ENCODE measurements at places on chromosomes 7 and 10.

GRCh38 chr10:86733260-86733671 is 23.2 kb upstream of the BMPR1A start:
- no peak overlapping the region for H3K27ac ChIP-seq
- no peak overlapping the region for H3K4me3 ChIP-seq
- no peaks in the 10 kb centered on the region for H3K36me3 ChIP-seq
- DNase-seq: no peak
- no peaks in the 10 kb centered on the region for H3K27me3 ChIP-seq

DNA sequence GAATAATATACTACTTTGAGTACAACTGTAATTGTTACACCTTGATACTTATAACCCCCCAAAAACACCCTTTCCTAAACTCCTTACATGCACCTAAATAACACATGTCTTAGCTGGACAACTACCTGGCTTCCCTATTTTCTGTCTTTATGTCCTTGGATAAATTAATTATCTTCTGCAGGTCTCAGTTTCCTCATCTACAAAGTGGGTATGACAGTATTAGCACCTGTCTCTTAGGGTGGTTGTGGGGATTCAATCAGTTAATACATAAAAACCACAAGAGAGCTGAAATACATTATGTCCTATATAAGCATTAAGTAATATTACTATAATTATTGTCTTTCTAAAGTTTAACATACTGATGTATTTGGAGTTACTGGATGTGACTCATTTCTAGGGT is 10.8 kb downstream of the STEAP2 start:
- H3K36me3 ChIP-seq: peaks cover 5% of the 10 kb centered on the region
- no peaks in the 10 kb centered on the region for H3K27me3 ChIP-seq
- H3K4me1 ChIP-seq: peaks cover 37% of the 10 kb centered on the region

- H3K36me3 ChIP-seq: no peaks in the 10 kb centered on the region
- peaks cover 17% of the 10 kb centered on the region for H3K4me1 ChIP-seq
- H3K27me3 ChIP-seq: peaks cover 4% of the 10 kb centered on the region
- DNase-seq: no peak
- H3K4me3 ChIP-seq: no peak overlapping the region
Measured at GRCh38 chr7:50827281-50827680, 44.6 kb upstream of the GRB10 start.

GRCh38 chr7:4739528-4739992 is 35.9 kb upstream of the AP5Z1 start:
- peaks cover 27% of the 10 kb centered on the region for H3K4me1 ChIP-seq
- H3K36me3 ChIP-seq: peaks cover 6% of the 10 kb centered on the region
- no peak overlapping the region for H3K27ac ChIP-seq
- peaks cover 37% of the 10 kb centered on the region for H3K27me3 ChIP-seq
- no peak overlapping the region for H3K4me3 ChIP-seq
- DNase-seq: no peak

DNA sequence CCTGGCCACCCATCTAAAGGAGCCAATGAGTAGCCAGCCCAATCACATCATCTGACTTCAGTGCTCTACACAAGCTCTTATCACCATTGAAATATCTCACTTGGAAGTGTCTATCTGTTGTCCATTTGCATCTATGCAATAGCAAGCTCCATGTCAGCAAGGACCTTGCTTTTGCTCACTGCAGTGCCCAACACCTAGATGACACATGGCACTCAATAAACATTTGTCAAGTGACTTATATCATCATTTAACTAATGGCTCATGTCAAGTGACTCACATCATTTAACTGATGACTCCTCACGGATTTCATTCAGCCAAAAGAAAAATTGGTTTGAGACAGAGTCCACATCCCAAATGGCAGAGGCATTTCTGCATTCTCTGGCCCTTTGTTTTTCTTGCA is 92.9 kb upstream of the ADAM12 start:
- no peaks in the 10 kb centered on the region for H3K36me3 ChIP-seq
- H3K27ac ChIP-seq: no peak overlapping the region
- H3K4me3 ChIP-seq: no peak overlapping the region
- H3K4me1 ChIP-seq: peaks cover 8% of the 10 kb centered on the region

GRCh38 chr10:33939892-33940291 is 605.4 kb upstream of the NRP1 start:
- no peak overlapping the region for H3K4me3 ChIP-seq
- DNase-seq: peak; percentile 14
- peaks cover 7% of the 10 kb centered on the region for H3K36me3 ChIP-seq
